ENCODE measurements at places on chromosomes 11 and 22.

DNA sequence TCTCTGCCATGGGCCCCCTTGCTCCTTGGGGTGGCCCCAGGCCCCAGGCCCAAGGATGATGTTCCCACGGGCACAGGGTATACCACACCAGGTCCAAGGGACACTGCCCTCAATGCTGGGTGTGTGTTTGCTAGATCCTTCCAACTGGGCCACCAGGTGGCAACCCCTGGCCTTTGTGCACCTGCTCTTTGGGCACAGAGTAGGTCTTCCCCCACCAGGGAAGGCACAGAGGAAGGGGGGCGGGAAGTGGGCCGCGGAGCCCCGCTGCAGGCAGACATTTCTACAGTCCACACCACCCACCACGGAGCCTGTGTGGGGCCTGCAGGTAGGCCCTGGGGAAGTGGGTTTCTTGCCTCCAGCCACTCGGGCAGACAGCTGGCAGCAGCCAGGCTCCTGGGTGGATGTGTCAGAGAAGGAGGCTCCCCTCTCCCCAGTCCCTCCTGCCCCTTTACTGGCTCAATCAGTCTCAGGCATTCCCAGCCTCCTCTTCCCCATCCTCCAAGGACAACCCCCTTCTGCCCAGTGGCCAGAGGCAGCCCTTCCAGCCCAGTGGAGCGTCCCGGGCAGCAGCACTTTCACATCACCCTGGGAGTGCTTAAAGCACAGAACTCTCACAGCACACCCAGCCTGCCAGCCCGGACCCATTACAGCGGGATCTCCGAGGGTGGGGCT, 21.6 kb downstream of the MAFF start:
- DNase-seq: no peak

GRCh38 chr11:112794331-112794846, 166.8 kb upstream of the NCAM1 start:
- no peak for DNase-seq

DNA sequence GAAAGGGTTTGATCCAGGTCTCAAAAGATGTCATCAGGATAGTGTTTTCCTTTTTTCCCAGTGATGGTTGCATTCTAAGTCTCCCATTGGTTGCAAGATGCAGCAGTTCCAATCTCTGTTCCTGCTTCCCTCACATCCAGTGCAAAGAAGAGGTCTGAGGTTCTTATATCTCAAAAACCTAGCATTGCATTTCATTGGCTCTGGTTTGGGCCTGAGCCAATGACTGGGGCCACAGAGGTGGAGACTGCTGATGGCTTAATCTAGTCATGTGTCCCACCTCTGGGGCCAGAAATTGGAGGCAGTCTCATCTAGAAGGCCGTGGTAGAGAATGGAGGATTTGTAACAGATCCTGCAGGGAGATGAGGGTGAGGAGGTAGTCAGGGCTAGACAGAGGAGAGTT, 13.2 kb upstream of the MICAL2 start:
- no peak for DNase-seq

DNA sequence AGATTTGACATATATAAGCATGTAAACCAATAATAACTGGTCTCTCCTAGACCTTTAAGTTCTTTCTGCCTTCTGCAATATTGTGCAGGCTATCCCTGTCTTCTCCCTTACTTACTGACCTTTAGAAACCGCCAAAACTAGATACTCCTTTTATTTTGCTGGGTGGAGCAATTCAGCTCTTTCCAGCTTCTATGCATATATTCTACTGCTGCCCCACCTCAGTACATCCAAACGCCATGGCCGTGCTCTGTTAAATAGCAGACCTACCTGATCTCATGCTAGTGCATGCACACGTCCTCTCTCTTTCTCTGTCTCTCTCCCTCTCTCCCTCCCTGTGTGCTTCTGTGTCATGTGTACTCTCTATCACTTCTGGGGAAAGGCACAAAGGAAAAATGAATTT, 76.7 kb upstream of the CAPRIN1 start:
- no peak for DNase-seq

- no peak for DNase-seq
Observed at GRCh38 chr11:60634126-60634525, 65.3 kb upstream of the MS4A8 start.

DNA sequence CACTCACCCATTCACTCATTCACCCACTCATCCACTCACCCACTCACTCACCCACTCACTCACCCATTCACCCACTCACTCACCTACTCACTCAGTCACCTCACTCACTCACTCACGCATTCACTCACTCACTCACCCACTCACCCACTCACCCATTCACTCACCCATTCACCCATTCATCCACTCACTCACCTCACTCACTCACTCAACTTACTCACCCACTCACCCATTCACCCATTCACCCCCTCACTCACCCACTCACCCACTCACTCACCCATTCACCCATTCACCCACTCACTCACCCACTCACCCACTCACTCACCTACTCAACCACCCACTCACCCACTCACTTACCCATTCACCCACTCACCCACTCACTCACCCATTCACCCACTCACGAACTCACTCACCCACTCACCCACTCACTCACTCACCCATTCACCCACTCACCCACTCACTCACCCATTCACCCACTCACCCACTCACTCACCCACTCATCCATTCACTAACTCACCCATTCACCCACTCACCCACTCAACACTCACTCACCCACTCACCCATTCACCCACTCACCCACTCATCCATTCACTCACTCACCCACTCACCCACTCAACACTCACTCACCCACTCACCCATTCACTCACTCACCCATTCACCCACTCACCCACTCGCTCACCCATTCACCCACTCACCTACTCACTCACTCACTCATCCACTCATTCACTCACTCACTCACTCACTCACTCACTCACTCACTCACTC, 13.7 kb downstream of the MUC5AC start:
- no peak for DNase-seq

- DNase-seq: no peak
Observed at GRCh38 chr11:120738516-120739046, 227.0 kb downstream of the GRIK4 start.

GRCh38 chr11:128862908-128863660, 4.0 kb downstream of the KCNJ1 start:
- DNase-seq: no peak

- no peak for DNase-seq
Observed at GRCh38 chr11:86555401-86555800, 117.0 kb downstream of the ME3 start.

DNA sequence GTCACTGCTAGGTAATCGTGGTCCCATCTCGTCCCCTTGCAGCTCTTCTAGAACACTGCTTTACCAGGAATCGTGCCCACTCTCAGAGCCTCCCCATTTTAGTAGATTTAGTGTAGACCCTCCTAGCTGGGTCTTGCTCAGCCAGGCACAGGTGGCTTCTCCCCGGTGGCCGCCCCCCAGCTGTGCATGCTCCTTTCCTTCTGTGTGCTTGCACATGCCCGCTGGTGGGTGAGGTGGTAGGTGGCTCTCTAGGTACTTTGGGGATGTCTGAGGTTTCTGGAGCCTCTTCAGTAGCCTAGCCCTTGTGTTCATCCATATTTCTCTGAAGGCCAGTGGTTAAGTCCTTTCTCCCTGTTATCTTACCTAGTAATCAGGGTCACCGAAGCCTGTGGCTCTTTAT, 5.6 kb downstream of the TUB start:
- DNase-seq: no peak

DNA sequence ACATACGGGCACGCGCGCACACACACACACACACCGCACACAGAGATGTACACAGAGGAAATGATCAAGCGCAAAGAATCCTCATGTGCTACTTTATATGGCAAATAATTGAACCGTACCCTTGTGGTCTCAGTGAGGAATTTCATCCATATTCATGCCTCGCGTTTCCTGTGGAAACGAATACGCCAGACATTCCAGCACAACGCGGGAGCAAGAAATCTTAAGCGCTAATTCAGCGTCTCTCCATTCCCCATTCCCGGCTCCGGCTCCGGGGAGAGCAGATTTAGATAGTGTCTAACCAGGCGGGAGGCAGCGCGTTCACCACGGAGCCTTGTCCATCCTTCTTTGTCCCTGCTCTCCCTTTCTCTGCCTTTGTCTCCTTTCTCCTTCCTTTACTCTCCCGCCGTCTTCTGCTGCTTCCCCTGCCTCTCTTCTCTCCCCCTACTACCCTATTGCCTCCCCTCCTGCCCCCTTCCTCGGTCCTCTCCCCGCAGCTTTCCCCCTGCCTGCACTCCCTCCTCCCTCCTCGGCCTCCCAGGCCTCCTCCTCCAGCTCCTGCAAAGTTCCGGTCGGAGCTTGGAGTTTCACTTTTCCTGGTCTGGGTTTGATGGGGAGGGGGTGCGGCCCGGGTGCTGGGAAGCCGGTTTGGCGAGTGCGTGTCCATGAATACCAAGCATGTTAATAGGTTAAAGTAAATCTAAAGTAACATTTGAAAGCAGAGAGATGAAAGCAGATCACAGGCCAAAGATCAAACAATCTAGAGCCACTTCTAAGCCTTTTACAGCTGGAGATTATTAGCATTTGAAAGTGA, 579.3 kb downstream of the BUD13 start:
- DNase-seq: no peak

GRCh38 chr22:19228179-19228578, 49.6 kb upstream of the SLC25A1 start:
- DNase-seq: no peak

GRCh38 chr22:30290342-30291057, 1.2 kb upstream of the CASTOR1 start:
- DNase-seq: no peak

DNA sequence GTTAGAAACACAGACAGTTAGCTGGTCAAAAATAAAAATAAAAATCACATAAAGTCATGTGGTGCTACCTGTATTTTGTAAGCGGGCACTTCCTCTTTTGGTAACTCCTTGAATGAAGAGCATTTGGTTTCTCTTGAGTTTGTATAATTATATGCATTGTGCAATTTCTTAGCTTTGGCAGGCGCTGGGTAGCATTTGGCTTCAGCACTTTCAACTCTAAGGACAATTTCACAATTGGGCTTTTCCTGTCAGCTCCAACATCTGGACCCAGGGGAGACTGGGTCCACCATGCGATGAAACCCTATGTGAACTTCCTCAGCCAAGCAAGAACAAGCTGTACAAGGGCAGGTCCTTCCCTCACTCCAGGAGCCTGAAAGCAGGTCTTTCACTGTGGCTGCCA, 169.1 kb downstream of the RRAS2 start:
- no peak for DNase-seq

DNA sequence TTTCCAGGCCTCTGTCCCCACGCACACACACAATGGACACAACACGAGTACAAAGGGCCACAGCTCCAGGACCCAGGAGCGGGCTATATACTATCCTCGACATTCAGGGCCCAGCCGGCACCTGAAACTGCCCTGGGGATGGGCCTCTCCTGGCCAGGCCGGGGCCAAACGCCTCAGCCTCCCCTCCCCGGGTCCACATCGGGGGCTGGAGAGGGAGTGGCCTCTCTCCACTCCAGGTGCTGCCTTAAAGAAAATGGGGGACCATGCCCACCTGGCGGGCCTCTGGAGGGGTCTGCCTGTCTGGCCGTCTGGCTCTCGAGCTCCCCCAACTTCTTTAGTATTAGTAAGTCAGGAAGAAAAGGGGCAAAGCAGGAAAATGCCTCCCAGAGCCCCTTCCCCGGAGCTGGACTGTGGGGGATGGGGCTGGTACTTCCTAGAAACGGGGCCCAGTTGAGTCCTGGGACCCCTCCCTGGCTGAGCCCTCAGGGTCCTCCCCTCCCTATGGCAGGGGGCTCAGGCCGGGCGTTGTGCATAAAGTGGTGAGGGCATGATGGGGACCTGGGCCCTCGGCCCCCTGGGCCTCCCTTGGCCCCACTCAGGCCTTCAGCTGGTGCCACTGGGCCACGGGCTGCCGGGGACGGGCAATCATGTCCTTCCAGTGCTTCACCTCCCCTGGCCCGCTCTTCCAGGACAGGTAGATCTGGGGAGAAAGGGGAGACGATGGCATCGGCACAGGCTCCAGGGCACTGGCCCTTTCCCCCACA, 9.7 kb downstream of the LRRC10B start:
- DNase-seq: no peak

- no peak for DNase-seq
Observed at GRCh38 chr11:77873345-77873744, 52.4 kb downstream of the AAMDC start.

- no peak for DNase-seq
Observed at GRCh38 chr11:63769714-63770455, 1.3 kb upstream of the ZFTA start.

DNA sequence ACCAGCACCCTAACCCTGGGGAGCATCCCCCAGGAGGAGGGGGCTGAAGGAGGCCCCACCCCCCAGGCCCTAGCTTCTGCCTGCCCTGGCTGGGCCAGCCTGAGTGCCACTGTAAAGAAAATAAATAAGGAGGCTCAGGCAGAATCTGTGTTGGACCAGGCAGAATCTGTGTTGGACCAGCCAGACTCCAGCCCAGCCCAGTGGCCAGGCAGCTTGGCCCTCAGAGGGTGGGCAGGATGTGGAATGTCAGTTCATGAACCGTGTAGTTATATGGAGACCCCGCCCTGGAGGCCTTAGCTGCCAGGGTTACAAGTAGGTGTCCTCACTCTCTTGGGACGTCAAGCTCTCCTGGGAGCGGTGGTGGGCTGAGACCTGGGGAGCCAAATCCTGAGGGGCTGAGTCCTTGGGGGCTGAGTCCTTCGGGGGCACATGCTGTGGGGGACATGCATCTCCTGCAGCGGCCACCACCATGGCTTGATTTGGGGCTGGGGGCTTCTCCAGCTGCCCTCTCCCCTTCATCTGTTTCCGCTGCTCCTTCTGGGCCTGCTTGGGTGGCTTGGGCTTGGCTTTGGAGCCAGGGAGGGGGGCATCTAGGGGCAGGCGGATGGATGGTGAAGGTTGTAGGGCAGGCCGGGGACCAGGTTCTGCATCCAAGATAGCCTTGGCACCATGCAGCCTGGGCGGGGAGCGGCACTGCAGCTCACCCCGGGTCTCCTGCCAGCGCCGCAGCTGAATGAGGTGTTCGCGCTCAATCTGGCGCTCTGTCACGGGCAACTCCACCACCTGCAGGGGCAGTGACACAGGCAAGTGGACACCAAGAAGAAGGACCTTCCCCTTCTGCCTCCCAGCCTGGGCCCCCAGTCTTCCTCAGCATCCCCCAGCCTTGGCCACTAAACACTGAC, 3.0 kb upstream of the CASTOR1 start:
- DNase-seq: no peak

DNA sequence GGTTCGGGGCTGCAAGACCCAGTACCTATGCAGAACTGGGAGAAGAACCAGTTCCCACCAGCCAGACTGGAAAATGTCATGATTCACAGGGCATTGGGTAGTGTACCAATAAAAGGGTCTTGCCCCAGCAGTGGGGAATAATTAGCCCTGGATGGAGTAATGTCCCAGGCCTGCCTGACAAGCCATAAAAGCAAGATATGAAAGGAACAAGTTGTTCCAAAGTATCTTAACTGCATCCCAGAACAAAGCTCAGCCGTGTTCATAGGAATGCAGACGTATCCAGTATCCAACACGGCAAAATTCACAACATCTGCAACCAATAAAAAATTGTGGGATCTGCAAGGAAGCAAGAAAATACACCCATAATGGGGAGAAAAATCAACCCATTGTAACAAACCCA, 47.9 kb downstream of the ASCL2 start:
- no peak for DNase-seq

DNA sequence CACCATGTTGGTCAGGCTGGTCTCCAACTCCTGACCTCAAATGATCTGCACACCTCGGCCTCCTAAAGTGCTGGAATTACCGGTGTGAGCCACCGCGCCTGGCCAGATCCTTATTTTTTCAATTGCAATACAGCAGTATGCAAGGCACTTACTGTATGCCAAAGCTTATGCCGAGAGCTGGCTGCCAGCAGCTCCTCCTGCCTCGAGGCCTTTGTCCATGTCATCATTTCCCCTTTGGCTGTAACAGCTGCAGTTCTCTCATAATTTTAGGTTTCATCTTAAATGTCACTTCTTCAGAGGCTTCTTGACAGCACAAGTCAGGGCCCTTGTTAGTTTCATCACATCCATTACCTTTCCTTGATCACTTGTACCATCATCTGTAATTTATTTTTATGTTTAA, 1.5 kb upstream of the SREBF2 start:
- no peak for DNase-seq

All from epithelial cell of prostate (primary cell).